ENCODE measurements at places on chromosomes 11 and 22.

GRCh38 chr11:45333001-45333971 lies 47.1 kb upstream of the SYT13 start:
- DNase-seq: peak; percentile 69

GRCh38 chr11:2489083-2489482 lies 44.3 kb downstream of the KCNQ1 start:
- no peak for DNase-seq

GRCh38 chr11:44968510-44968909 lies 17.8 kb upstream of the TP53I11 start:
- no peak for DNase-seq

DNA sequence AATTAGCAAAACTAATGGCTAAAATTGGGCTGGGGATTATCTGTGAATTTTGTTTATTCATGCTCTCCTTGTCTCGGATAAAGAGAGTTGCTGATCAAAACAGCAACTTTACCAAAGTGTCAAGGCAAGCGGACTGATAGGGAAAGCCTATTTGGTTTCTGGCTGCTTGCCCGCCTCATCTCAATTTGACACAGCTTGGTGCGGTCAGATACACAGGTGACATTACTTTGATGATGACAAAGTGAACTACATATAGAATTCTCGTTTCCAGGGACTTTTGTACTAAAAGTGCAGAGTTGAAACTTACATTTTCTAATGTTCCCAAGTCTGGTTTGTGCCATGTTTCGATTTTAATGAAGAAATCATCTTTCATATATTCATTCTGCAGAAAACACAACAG lies 22.8 kb downstream of the PITPNB start:
- no peak for DNase-seq

- peak; percentile 22 for DNase-seq
Measured at GRCh38 chr11:44623731-44624491, 58.4 kb downstream of the CD82 start.

DNA sequence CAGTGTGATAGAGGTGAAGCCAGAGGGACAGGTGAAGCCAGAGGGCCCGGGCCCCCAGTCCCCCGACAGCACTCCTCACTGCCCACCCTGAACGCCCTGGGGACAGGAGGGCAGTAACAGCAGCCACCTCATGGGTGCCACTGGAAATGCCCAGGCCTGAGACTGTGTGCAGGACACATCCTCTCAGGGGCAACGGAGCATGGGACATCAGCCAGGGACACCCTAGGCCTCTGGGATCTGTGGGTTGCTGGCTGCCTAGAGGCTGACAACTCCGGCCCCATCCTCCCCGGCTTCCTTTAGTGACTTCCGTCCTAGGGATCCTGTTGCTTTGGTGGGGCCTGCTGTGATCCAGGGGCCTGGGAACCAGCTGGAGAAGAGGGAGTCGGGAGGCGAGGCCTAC lies 17.4 kb upstream of the BAIAP2L2 start:
- DNase-seq: no peak

DNA sequence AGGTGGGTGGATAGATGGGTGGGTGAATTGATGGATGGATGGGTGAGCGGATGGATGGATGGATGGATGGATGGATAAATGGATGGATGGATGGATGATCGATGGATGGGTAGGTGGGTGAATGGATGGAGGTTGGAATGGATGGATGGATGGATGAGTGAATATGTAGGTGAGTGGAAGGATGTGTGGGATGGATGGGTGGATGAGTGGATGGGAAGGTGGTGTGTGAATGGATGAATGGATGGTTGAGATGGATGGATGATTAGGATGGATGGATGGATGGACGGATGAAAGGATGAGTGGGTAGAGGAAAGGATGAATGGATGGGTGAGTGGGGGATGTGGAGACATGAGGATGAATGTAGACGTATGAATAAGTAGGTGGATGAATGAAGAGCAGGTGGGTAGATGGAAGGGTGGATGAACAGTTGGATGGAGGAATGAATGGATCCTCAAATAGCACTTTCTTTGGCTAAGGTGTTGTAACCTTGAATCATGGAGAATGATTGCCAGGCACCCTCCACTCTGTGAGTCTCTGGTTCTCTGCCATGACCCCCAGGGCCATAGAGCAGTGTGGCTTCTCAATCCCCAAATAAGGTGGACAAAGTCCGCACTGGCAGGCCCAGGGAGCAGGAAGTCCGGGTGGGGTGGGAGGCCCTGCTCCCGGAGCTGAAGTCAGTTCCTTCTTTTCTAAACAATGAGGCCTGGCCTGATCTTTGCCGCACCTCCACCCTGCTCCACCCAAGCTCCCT lies 36.9 kb downstream of the IGF2 start:
- no peak for DNase-seq

DNA sequence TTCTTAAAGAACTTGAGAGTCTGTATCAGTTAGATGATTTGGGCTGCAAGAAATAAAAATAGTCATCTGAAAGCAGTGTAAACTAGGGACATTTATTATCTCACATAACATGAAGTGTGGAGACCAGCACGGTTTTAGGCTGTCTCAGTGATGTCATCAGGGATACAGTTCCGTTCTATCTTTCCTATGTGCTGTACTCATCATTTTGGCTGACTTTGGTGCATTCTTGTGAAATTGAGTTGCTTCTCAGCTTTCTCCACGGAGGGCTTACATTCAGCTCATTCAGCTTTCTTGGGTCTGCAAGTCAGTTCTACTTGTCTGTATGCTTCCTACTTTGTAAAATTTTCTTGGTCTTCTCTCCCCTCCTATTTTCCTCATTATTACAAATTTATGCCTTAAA lies 51.8 kb upstream of the LIN7C start:
- DNase-seq: no peak

- DNase-seq: no peak
Measured at GRCh38 chr11:60870733-60871377, 3.5 kb downstream of the ZP1 start.

All from H7 (cell line).